ENCODE measurements at places on chromosomes 3 and 15.
A peak's percentile ranks its signal among the peaks of the same experiment; 100 is the strongest.

DNA sequence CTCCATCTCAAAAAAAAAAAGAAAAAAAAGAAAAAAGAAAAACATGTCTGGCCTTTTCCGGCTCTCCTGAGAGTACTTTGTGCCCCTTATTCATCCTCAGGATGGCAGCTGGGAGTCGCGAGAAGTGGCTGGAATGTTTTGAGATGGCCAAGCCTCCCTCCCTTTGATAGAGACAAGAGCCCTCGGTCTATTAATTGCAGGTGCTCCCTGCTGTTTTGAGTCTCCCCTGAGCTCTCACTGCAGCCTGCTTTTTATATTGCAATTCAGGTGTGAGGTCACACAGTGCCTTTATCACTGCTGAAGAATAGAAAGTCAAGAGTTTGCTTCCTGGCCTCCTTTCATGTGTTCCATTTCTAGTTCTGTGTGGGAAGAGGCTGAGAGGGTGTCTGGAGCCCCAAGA lies 10.9 kb downstream of the CA12 start:
- DNase-seq: no peak

- no peak for DNase-seq
Observed at GRCh38 chr15:59008086-59008485, 20.6 kb downstream of the RNF111 start.

GRCh38 chr15:101126618-101127505 lies 125.0 kb downstream of the CHSY1 start:
- DNase-seq: no peak

- no peak for DNase-seq
Observed at GRCh38 chr15:80252121-80252518, at the start of gene CTXND1. Gene CTXND1, minus strand, starts transcription at chr15:80252213. Its CDS starts 50,264 bp downstream, at chr15:80201949.

- DNase-seq: peak; percentile 72
Observed at GRCh38 chr3:12796171-12797123, at the start of gene CAND2. Gene CAND2, plus strand, starts transcription at chr3:12796680. Its CDS starts 41 bp downstream, at chr3:12796721.

GRCh38 chr3:10015461-10015904 lies 10.8 kb upstream of the FANCD2 start:
- DNase-seq: no peak

DNA sequence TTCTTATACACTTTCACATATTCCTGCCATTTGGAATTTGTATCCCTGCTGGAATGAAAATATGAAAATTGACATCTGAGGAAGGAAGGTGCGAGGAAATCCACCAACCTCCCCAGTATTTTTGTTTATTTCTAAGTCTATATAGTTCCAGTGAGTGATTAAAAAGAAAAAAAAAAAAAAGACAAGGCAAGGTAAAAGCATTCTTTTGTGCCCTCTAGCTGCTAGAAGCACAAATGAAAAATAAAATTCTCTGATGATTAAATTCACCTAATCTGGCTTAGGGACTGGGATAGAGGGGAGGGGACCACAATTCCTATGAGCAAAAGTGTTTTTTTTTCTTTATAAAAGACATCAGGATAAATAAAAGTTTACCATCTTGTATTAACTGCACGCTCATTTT lies 370.9 kb downstream of the NR2F2 start:
- DNase-seq: no peak

DNA sequence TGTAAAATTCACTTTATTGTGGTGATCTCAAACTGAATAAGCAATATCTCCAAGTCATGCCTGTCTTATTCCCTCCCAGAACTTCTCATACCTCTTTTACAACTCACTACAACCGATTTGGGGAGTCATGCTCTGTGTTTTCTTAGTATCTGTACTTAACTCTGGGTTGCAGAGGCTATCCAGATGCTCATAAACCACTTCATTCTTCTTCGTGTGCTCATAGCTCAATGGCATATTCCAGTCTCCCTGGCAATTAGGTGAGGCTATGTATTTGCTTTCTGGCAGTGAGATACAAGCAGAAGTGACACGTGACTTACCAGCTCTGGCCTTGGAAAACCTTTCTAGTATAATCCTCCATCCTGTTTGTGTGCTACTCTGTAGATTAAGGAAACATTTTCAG lies 360.9 kb downstream of the ZNF385D start:
- no peak for DNase-seq

DNA sequence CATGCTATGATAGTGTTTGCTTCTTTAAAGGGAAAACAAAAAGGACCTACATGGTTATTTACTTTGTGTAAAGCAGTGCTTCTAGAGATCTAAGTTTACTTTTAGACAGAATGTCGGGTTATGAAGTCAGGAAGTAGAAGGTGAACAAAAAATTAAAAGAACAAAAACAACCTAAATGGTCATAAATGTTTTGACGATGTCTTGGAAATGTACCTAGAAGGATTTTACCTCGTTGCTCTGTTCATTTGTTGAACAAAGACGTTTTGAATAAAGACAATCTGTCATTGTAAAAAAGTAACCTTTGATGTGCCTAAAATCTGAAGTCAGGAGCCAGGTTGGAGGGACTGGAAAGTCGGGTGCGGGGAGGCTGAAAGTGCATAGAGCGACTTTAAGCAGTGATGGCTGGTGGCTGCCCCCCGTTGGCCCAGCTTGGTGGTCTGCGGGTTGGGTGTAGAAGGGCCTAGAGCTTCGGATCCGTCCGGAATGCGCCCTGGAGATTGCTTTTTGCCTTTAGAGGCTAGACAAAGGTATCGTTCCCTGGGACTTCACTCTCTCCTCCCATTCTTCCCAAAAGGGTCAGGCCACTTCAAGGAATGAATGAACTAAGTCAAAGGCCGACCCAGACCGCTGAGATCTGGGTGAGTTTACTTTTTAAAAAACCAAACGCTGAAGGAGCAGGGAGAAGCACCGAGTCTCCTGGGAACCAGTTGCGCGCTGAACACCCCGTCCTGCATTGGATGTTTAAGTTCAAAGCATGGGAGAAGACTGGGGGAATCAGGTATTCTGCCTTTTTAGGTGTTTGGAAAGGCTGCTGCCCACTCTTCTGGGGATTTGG lies 2.1 kb downstream of the SOX14 start:
- no peak for DNase-seq

GRCh38 chr15:67444100-67444499 lies 76.8 kb upstream of the C15orf61 start:
- no peak for DNase-seq

GRCh38 chr3:76010252-76010651 lies 224.9 kb upstream of the ZNF717 start:
- DNase-seq: no peak

DNA sequence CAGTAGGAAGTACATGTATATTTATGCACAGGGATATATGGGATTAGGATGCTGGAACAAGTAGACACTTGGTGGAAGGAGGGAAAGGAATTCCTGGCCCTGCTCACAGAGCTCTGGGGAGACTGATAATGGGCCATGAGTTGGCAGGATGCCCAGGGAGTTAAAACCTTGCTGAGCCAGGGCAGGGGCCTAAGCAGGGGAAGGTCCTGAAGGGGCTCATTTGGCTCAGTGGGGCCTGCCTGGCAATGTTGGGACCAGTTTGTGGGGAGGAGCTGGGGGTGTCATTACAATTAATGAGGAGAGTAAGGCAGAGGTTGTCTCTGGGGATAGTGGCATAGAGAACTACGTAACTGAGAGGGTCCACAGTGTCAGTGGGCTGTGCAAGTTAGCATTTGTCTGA lies 124.2 kb upstream of the ADPGK start:
- DNase-seq: no peak

GRCh38 chr3:46851364-46852333 lies 11.6 kb downstream of the MYL3 start:
- DNase-seq: no peak

GRCh38 chr3:177251755-177252154 lies 54.5 kb upstream of the TBL1XR1 start:
- DNase-seq: no peak

- DNase-seq: no peak
Observed at GRCh38 chr3:179091113-179091512, 19.5 kb upstream of the ZMAT3 start.

GRCh38 chr3:77648664-77649063 lies 608.8 kb downstream of the ROBO2 start:
- no peak for DNase-seq

DNA sequence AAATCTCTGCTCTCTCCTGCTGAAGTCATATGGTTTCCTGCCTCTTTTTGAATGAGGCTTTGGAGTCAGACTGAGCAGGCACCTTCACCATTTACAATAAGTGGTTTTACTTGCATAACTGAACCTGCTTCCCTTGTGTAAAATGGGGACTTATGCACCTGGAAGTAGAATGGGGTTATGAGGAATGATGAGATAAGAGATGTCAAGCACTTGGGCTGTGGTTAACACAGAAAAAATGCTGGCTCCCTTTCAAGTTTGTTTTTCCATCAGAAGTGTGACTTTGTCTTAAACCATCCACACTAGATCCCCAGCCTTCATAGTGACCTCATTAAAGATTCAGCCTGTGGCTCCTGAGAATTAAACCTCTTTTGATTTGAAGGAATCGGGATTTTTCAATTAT lies 5.2 kb downstream of the EXOSC7 start:
- DNase-seq: no peak

DNA sequence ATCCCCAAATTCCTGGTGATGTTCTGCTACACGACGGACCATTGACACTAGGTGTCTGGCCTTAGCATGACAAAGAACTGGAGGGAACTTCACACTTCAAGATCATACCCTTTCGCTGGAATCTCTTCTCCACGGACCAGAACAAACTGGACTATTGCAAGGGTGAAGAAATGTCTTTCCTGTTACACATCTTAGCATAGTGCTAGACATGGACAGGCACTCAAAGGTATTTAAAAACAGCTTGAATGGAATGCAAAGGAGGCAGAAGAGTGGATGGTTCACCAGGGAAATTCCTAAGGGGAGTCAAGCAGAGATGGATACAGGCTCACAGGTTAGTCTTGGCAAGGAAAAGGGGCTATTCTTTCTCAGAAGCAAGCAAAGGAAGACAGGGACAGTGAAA lies 33.5 kb upstream of the PDZRN3 start:
- no peak for DNase-seq

GRCh38 chr3:160538895-160539294 lies 26.5 kb downstream of the KPNA4 start:
- DNase-seq: no peak

DNA sequence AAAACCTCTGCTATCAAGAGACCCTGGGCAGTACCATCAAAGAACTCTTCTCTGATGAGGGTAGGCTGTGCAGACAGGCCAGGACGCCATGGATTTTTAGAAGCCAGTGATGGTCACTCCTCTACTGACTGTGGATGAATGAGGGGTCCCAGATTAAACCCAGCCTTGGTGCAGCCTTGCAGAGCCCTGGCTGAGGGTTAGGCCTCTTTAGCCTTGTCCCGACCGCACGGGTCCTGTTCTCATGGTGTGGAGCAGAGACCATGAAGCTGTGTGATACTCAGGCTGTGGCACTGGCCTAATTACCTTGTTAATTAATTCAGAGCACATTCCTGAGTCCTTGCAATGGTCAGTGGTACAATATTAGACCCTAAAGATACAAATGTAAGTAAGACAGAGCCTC lies 71.7 kb downstream of the FBN1 start:
- DNase-seq: no peak

DNA sequence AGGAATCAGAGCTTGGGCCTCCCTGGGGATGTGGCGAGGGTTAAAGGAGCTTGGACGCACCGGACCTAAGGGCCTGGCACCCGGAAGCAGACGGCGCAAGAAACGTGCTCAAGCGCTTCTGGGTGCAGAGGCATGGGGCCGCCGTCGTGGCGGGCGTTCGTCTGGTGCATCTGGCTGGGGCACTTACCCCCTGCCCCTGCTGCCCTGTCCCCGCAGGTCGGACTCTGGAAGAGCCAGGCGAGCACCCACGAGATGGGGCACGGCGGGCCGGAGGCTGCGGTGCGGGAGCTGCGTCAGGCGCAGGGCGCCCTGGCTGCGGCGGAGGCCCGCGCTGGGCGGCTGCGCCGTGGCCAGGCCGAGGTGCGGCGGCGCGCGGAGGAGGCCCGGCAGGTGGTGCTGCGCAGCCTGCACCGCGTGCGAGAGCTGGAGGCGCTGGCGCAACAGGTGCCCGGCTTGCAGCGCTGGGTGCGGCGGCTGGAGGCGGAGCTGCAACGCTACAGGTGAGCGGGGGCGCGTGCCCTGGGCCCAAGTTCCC lies 2.5 kb downstream of the EFCC1 start:
- peak; percentile 21 for DNase-seq

GRCh38 chr3:184316792-184317191 lies 2.4 kb downstream of the EIF4G1 start:
- DNase-seq: no peak

DNA sequence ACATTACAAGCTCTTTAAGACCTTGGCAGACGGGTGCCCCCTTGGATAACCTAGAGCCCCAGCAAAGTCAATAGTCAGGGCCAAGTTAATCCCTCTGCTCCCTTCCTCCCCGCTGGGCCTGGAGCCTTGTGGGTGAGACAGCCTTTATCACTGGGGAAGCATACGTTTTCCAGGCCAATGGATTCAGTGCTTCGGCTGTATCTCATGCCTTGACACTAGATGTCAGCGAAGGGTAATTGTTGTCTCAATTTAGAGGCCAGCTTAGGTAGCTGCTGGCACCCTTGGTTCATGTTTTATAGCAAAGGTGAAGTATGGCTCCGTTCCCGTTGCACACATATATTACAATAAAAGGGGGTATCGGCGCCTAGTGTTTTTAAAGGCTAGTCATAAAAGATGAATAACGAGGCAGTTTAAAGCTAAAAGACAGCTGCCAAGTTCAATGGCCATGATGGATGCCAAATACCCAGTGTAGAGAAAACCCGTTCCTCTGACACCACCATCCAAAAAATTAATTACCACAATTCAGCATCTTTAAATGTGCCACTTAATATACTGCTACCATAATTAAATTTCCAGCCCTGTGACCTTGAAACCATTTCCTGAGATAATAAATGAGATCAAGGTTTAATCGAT lies 52.3 kb upstream of the BNIP2 start:
- no peak for DNase-seq

GRCh38 chr3:150130404-150131100 lies 159.9 kb upstream of the PFN2 start:
- DNase-seq: no peak

DNA sequence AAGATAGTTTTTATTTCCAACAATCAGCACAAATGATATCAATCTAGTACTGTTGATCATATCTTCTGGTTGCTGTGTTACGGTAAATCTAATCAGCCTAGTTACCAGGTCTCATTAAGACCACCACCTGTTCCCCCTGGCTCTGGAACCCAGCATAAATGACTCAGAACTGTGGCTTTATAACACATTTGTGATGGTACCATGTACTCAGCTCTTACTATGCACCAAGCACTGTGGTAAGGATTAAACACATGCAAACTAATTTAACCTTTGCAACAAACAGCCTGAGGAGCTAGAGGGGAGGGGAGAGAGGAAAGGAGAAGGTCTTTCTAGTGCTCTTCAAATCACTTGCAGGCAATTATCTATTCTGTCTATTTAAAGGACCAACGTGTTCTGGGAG lies 173.9 kb upstream of the LMCD1 start:
- DNase-seq: peak; percentile 68

DNA sequence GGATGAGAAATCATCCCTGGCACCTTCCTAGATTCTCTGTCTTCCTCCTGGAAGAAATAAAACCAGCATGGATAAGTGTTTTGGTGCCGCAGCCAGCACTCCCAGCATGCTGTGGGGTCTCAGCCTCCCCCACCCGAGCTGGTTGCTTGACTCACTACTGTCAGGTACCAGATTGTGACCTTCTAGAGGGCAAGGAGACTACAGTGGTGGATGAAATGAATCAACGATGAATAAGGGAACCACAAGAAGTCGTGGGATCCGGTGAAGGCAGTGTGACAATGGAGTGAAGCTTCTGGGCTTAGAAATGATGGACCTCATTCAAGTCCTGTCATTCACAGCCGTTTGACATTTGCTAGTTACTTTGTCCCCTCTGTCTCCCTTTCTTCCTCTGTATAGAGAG lies 50.2 kb upstream of the SLCO3A1 start:
- no peak for DNase-seq

Data from SK-N-DZ (cell line).